NCI-H460 (cell line): ENCODE measurements at places on chromosomes 2 and 18.

GRCh38 chr2:120148229-120148628 is 75.0 kb downstream of the TMEM185B start:
- no peak for DNase-seq

DNA sequence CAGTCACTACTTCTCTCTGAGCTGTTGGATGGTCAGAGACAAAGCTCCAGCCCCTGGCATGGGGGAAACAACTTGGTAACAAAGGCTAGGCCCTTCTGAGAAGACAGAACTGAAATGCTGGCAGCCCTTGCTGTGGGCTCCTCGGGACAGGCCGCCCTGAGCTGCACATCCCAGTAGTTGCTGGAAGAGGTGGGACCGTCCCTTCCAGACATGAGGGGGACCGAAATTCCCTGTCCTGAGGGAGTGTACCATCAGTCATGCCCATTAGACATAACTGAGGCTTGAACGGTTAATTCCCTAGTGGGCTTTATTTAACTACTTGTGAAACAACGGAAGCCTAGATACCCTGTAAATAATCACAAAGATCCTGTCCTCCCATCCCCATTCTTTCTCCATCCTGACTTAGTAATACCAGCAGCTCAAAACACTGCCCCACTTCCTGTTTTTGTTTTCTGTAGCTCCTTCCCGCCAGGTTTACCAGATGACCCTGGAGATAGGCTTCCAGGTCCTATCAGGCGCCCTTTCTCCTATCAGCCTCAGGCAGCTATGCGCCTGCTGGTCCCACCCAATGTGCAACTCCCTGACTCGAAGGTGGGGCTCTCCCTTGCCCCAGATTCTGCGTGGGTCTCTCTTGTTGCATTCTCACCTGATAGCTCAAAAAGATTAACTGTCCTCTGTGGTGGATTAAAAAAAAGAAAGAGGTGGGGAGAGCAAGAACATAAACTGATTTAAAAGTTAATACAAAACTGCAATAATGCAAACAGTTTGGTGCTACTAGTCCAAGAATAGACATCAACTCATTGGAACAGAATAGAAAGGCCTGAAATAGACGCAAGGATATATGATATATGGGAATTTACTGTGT is 37.0 kb upstream of the NT5DC4 start:
- no peak for DNase-seq

DNA sequence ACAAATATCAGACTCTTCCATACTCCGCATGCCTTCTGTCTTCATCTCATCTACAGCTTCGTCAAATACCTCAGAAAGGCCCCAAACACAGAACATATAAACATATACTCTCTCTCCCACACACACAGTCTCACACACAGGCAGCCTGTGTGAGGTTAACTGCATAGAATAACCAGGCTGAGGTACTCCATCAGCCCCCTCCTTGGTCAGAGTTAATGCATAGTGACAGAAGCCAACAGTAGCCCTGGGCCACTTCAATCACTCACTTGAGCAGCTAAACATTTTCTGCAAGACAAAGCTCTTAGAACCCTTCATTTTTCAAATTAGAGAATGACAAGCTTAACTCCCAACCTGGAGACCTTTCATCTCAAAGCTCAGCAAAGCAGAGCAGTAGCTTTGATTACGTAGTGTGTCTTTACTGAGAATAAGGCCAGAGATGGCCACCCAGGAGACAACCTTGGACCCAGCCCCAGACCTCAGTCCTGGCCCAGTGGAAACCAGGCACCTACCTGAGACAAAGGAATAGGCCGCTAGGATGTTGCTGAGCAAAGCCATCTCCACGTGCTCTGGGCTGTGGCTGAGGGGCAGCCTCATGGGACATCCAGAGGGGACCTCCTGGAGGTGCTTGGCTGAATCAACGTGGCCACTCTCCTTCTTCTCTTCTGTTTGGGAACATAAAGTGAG is 43.0 kb downstream of the EVA1A start:
- no peak for DNase-seq

GRCh38 chr2:151782378-151783132 is 45.7 kb downstream of the ARL5A start:
- DNase-seq = no peak

DNA sequence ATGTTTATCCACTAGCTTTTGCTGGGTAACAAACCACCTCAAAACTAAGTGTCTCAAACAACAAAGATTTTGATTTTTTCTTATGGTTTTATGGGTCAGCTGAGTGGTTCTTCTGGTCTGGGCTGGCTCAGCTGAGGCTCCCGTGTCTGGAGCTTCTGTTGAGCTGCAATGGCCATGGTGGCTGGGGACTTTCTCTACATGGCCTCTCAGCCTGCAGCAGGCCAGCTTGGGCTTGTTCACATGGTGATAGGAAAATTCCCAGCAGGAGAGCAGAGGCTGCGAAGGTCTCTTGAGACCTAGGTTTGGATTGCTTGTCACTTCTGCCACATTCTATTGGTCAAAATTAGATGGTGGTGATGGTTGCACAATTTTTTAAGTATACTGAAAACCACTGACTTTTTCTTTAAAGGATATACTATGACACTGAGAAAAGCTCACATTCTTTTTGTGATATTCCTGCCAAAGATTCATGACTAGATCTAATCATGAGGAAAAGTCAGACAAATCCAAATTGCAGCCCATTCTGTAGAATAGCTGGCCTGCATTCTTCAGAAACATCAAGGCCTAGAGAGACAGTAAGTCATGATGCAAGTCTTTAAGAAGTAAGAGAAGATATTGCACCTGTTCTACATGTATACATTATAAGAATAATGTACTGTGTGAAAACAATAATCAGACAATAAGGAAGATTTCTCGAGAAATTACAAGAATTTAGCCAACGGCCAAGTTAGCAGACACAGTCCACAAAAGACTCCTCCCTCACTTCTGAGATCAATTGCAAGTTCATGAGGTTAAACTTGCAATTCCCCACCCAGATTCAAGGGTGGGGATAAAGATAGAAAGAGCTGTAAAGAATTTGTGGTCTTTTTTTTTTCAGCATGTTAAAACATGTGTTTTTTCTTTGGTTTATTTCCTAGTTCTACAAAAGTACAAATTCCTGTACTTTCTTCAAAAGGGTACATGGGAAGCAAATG is 35.0 kb upstream of the IL1R2 start:
- DNase-seq = no peak

DNA sequence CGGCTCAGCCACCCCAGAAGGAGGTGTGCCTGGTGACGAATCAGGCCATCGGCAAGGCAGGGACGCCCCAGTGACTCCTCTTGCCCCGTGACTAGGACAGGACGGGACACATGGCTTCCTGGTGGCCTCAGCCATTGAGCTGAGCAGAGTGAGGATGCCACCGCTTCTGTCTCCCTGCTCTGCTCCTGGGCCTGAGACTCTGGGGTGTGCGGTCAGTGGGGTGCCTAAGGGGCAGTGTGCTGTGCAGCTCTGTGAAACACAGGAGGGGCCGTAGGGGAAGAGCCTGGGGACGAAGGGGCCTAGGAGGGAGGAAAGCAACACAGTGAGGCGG is 24.3 kb downstream of the IGFBP5 start:
- no peak for DNase-seq

DNA sequence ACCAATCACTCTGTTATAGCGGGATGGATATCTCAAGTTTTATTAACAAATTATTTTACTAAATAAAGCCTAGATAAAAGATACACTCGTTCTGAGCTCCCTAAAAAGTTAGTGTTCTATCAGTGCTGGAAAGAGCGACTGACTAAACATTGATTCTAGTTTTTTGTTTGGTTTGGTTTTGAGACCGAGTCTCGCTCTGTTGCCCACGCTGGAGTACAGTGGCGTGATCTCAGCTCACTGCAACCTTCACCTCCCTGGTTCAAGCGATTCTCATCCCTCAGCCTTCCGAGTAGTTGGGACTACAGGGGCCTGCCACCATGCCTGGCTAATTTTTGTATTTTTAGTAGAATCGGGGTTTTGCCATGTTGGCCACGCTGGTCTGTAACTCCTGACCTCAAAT is 73.8 kb upstream of the CDCA7 start:
- no peak for DNase-seq

- DNase-seq = no peak
These were observed 622.3 kb downstream of the ADCYAP1 start for GRCh38 chr18:1526991-1527390.

DNA sequence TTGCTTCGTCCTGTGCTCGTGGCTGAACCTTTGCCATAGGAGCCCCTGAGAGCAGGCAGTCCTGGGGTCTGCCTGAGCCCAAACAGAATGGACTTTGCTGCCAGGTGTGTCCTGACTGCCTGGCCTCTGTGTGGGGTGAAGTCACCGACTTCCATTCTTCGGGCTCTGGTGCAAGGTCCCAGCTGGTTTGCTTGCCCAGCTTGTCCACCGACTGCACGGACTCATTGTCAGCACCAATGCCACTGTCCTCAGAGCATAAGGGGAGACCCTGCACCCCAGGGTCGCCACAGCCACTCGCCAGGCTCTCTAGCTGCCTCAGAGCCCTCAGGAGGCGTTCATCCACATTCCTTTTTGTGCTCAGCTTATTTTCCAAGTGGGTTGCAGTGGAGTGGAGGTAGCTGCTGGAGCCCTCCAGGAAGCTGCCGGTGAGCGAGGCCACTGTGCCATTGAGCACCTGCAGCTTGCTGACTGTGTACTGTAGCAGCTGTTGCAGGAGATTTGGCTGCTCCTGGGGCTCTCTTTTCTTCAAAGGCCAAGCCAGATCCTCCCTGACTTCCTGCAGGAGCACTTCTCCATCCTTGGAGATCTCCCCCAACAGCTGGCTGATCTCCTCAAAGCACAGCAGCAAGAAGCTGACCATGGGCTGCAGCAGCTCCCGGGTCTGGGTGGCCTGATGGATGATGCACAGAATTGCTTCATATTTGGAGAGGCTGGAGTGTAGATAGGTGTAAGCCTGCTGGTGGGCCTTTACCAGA is 1.2 kb downstream of the PCARE start:
- DNase-seq = no peak

DNA sequence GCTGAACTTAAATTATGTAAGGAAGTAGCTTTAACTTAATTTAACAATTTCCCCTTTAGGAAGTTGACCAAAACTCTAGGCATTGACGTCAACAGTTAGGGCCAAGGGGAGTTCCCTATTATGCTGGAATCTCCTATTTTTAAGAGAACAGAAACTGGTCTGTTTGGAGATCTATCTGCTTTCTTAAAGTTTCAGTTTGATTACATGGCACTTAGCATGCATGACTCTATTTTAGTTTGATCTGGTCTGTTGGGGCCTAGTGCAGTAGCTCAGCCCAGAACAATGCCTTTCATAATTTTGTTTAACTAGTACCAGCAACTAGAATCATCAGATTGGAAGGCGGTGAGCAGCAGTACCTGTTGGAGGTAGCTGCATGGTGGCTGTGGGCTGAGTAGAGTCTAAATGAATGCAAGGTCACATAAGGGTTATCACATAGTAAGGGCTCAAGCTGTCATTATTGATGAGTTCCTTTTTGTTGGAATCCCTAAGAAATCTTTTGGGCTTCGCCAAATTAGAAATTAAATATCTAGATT is 60.5 kb upstream of the ZNG1B start:
- no peak for DNase-seq

DNA sequence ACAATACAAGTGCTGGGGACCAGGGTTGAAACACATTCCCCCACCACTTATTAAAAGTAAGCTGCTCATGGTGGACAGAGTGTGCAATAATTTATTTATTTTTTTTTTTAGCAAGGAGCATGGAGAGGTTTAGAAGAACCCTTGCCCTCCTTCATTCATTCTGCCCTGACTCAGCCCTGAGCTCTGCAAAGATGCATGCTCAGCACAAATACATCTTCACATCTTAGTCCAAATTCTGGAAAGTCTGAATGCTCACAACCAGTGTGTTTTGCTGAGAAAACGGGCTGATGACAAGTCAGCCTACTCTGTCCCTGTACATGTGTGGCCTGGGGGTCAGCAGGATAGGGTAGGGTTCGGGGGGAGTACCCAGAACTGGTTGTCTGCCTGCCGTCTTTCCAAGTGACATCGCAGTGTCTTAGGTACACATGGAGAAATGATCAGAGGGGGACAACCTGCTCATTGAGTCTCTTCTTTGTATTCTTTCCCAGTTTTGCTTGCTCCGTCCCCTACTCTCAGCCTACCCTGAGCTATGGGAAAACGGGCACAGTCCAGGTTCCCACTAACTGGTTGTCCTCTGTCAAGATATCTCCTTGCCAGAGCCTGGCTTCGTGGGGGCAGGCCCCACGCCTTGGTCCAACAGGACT is 76.4 kb downstream of the ADD2 start:
- no peak for DNase-seq

- DNase-seq = no peak
These were observed 7.8 kb downstream of the RBM44 start for GRCh38 chr2:237806334-237806733.

DNA sequence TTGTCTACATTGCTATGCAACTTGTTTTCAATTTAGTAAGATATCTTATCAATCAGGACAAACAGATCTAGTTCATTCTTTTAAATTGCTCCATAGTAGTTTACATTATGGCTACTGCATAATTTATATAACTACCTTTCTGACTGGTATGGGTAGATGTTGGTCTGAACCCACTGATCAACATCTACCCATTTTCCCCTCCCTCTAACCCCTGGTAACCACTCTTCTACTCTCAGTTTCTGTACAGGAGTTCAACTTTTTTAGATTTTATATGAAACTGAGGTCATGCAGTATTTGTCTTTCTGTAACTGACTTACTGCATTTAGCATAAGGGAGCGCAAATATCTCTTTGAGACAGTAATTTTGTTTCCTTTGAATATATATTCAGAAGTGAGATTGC is 73.2 kb downstream of the ITSN2 start:
- no peak for DNase-seq
